T47D (cell line): ENCODE measurements at places on chromosomes 4 and X.

GRCh38 chrX:100648458-100649417 is 4.7 kb downstream of the SRPX2 start:
- DNase-seq: no peak

GRCh38 chrX:155086202-155086840 is 15.0 kb downstream of the BRCC3 start:
- peak; percentile 36 for DNase-seq

DNA sequence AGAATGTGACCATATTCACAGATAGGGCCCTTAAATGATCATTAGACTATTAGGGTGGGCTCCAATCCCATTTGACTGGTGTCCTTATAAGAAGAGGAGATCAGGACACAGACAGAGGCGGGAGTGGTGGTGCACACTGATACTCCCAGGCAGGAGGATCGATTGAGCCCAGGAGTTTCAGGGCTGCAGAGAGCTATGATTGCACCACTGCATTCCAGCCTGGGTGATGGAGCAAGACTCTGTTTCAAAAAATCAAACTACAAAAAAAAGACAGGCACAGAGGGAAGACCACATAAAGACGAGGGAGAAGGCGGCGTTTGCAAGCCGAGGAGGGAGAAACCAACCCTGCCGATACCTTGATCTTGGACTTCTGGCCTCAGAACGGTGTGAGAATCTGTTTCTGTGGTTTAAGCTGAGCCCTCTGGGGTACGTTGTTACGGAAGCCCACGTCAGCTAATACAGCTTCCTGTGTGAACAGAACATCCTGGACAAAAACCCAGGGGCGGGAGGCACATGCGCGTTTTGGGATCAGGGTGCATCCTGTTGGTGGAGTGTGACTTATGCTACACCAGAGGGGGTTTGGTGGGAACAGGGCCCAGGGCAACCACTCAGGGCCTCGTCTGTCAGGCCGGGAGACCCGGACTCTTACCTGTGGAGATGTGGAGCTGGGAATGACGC is 211.8 kb upstream of the PSAPL1 start:
- no peak for DNase-seq

DNA sequence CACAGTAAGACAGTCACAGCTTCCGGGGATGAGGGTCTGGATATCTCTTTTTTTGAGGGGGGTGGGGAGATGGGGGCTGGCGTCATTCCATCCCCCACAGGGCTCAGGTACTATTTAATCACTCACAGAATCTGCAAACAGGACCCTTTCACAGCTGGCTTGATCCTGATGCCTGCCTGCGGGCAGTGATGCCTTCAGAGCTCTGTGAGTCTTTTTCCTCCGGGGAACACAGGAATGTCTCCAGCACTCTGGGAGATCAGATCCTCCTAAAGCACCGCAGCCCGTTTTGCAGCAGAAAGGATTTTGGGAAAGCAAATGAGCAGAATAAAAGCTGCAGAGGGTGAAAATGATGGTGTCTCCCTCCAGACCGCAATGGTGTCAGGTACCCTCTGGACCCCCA is 13.2 kb upstream of the SHOX start:
- DNase-seq: no peak

DNA sequence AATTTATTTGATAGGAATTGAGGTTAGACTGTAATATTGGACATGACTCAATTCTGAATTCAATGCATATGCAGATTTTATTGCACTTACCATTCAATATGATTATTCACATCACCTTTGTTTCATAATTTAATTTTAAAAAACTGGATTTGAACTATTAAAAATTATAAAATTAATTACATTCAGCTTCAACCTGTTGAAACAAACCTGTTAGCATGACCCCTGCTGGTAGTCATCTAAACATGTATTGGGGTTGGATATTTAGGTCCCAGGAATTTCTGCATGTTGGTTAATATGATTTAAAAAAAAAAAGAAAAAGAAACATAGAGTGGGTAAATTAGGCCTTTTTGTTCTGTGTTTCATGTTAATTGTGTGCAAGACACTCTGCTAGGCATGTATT is 85.9 kb downstream of the ARSJ start:
- DNase-seq: peak; percentile 12

DNA sequence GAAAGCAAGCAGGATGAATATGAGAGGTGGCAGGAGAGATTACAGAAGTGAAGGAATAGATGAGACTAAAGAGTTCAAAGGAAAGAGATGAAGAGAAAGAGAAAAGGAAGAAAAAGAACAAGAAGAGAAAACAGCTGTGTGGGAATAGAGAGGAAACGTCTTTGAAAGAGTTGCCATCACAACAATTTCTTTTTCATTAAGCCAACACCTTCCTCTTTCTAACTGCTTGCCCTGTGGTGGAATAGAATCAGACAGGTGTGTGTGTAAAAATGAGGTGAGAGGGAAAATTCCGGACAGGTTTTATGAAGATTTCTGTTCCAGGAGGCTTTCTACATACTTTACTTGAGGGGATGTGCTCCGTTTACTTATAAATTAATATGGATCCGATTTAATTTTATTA is 28.8 kb downstream of the DTHD1 start:
- no peak for DNase-seq

DNA sequence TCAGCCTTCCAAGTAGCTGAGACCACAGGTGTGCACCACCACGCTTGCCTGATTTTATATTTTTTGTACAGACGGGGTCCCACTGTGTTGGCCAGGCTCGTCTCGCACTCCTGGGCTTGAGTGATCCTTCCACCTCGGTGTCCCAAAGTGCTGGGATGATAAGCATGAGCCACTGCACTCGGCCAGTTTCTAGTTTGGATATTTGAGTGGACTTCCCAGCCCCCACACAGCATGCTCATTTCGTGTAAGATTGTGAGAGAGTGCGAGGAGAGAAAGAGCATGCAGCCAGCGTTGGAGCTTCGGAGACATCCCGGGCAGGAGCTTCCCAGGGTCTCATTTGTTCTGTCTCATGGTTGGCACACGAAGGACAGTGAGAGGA is 31.8 kb downstream of the ARSD start:
- DNase-seq: no peak

GRCh38 chrX:138709886-138710791 is 1.4 kb downstream of the FGF13 start:
- DNase-seq: peak; percentile 0

- DNase-seq: no peak
Measured at GRCh38 chr4:100189820-100190642, at the start of gene DDIT4L. TSS of gene DDIT4L (minus strand) at chr4:100190468. CDS start at chr4:100189983, 485 bp downstream.

- DNase-seq: no peak
Measured at GRCh38 chr4:156362581-156362980, 408.9 kb upstream of the CTSO start.

GRCh38 chr4:38184404-38184803 is 224.2 kb downstream of the PTTG2 start:
- peak; percentile 13 for DNase-seq

DNA sequence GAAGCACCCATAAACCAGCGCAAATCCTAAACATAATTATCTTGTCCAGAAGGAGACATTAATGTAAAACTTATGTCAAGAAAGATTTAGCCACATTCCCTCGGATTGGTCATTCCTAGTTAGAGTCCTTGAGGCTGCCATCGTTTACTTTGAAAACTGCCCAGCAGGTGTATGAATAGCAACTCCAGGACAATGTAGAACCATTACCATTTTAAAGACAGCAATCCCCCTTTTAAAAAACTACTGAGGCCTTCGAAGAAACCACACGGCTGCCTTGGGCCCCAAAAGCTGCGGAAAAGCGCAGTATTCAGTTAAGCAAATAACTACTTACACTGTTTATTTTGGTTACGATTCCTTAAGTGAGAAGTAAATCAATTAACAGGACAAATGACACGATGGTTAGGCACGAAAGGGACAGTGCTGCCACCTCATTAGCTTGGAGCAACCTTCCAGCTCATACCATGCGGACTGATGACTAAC is 822 bp upstream of the SGMS2 start:
- DNase-seq: peak; percentile 3

GRCh38 chr4:38177035-38177546 is 216.9 kb downstream of the PTTG2 start:
- no peak for DNase-seq
